Activated CD4-positive, alpha-beta T cell treated with anti-CD3 and anti-CD28 coated beads, Interleukin-2, amount 10 ng/mL, durations not matched to agents 24 days and 14 days (primary cell): ENCODE measurements at places on chromosomes 7 and 10. TPM values are rescaled to one million over a fixed set of nuclear protein-coding genes. Genes with fewer than 3 reads are reported as not detected.
A peak's percentile ranks its signal among the peaks of the same experiment; 100 is the strongest.

CD36 gene
- not detected in 2 replicates for total RNA-seq

GALNT11 gene
- 22.0 and 22.1 TPM in 2 replicates for total RNA-seq

DNA sequence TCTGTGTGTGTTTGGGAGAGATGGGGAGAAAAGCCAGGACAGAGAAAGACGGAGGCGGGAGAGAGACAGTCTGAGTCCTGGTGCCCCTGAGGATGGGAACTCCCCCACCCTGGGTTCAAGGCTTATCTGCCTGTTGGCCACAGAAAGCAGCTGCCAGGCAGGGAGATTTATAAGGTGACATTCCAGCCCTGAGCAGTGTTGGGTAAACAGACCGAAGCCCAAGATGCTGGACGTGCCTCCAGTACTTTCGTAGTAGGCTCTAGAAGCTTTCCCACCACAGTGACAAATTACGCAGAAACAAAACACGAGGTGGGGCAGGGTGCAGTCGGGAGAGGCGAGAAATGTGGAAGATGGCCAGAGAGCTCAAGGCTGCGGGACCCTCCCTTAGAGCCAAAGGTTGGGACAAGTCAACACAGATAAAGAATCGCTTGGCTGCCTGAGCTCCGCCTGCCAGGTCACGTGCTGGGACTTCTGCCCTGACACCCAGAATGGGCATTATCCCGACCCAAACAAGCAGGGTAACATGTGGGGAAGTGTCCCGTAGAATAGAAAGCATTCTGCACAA, 41.1 kb downstream of the CCDC3 start:
- DNase-seq, result no peak
- H3K27me3 ChIP-seq, result peaks cover 1% of the 10 kb centered on the region
- H3K4me1 ChIP-seq, result no peaks in the 10 kb centered on the region
- H3K27ac ChIP-seq, result no peak overlapping the region
- no peaks in the 10 kb centered on the region for H3K36me3 ChIP-seq

OR6V1 gene
- not detected in 2 replicates for total RNA-seq

GRCh38 chr10:123485341-123485960, 180.7 kb upstream of the GPR26 start:
- no peak overlapping the region for H3K27ac ChIP-seq
- H3K4me1 ChIP-seq, result no peaks in the 10 kb centered on the region
- H3K27me3 ChIP-seq, result no peaks in the 10 kb centered on the region
- no peak overlapping the region for H3K4me3 ChIP-seq
- DNase-seq, result no peak
- H3K36me3 ChIP-seq, result no peaks in the 10 kb centered on the region

ABCB4 gene
- total RNA-seq, result not detected in 2 replicates

UCMA gene
- total RNA-seq, result not detected in 2 replicates

GRCh38 chr10:76354921-76355320, 923.5 kb downstream of the LRMDA start:
- no peaks in the 10 kb centered on the region for H3K27me3 ChIP-seq
- no peak for DNase-seq
- no peak overlapping the region for H3K27ac ChIP-seq
- H3K4me3 ChIP-seq, result no peak overlapping the region
- H3K4me1 ChIP-seq, result no peaks in the 10 kb centered on the region

- no peak overlapping the region for H3K4me3 ChIP-seq
- no peak for DNase-seq
- H3K27ac ChIP-seq, result no peak overlapping the region
- H3K4me1 ChIP-seq, result peaks cover 3% of the 10 kb centered on the region
- H3K36me3 ChIP-seq, result no peaks in the 10 kb centered on the region
These were observed 4.3 kb upstream of the LAMB1 start for GRCh38 chr7:108007261-108007660.

- H3K27me3 ChIP-seq, result no peaks in the 10 kb centered on the region
- no peak overlapping the region for H3K4me3 ChIP-seq
- H3K4me1 ChIP-seq, result no peaks in the 10 kb centered on the region
- H3K27ac ChIP-seq, result no peak overlapping the region
- no peaks in the 10 kb centered on the region for H3K36me3 ChIP-seq
- DNase-seq, result no peak
These were observed 739.5 kb downstream of the SORCS1 start for GRCh38 chr10:106424981-106425380.

EGR2 gene
- total RNA-seq, result 178 and 201 TPM in 2 replicates

DNA sequence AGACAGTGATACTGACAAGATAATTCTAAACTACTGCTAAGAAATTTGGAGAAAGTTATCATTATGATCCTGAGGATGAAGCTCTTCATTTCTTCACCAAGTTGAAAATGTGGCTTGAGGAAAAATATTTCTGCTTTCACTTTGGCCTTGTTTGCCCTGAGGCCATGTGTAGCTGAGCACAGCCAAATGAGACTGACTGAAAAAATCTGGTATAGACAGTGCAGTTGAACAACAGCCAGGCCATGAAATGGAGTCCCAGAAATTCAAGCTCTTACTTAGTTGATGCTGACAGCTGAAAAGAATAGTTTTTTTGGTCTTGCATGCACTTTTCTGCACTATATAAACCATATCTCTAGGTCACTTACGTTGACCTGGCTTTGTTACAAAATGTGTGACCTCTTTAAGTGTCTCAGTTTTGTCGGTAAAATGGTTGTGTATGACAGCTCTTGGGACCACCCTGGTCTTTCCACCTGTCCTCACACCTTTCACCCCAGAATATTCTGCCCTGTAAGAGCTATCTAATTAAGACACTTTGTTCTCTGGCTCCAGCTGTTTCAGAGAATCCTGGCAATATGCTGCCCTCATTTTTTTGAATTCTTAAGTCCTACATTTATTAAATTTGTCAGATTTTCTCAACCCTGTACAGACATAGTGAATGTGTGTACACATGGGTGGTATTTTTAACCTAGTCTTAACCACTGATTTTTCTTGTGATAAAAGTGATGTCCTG, 91.3 kb downstream of the CD36 start:
- no peak overlapping the region for H3K27ac ChIP-seq
- no peaks in the 10 kb centered on the region for H3K36me3 ChIP-seq
- no peaks in the 10 kb centered on the region for H3K4me1 ChIP-seq
- no peak overlapping the region for H3K4me3 ChIP-seq
- H3K27me3 ChIP-seq, result no peaks in the 10 kb centered on the region

DNA sequence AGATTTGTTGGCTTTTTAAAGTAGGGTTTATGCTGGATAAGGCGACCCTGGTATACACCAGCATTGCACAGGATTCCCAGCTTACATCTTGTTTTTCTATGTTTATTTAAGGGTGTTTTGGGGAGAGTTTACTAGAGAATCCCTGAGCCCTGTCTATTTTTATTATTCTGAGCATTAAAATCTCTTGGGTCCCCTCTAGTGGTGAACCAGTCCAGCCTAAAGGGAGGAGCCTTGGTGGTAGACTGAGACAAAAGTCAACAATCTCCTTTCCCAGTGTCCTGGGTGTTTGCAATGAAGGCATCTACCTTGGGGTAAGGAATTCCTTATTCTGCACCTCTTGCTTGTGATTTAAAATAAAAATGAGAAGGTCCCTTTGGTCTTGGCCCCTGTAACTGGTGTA, 38.2 kb downstream of the ANTXRL start:
- no peaks in the 10 kb centered on the region for H3K36me3 ChIP-seq
- peaks cover 21% of the 10 kb centered on the region for H3K27me3 ChIP-seq
- no peaks in the 10 kb centered on the region for H3K4me1 ChIP-seq
- DNase-seq, result peak; percentile 53
- no peak overlapping the region for H3K27ac ChIP-seq
- no peak overlapping the region for H3K4me3 ChIP-seq

PTPRE gene
- total RNA-seq, result 33.6 and 35.8 TPM in 2 replicates

DNA sequence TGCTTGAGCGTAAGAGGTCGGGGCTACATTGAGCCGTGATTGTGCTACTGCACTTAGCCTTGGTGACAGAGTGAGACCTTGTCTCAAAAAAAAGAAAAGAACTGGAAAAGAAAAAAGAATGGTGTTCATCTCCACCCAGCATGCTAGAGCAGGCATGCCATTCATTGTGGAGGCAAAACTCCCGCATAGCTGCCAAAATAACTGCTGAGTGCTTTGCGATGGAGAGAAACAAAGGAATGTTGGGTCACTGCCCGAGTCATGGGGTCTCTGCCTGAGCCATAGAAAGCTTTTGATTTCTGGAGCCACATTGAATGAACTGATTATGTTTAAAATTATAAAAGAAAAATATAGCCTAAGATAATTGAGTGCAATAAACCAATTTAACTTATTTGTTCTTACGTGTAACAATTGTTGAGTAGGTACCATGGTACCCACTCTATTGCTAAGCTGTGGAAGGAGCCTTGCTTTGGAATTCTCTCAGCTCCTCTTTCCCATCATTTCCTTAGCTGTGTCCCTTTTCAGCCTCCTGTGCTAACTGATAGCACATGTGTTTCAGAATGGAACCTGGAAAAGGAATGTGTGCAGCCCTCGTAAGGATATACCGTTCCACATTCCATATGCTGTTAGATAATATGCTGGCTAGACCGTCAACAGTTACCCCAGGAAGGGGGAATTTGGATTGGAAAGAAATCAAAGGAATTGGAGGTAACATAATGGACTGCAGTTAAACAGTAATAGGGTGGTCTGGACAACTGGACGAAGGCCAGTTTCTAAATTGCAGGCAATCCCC, 99.0 kb downstream of the KIAA1217 start:
- no peak for DNase-seq
- no peak overlapping the region for H3K27ac ChIP-seq

DNA sequence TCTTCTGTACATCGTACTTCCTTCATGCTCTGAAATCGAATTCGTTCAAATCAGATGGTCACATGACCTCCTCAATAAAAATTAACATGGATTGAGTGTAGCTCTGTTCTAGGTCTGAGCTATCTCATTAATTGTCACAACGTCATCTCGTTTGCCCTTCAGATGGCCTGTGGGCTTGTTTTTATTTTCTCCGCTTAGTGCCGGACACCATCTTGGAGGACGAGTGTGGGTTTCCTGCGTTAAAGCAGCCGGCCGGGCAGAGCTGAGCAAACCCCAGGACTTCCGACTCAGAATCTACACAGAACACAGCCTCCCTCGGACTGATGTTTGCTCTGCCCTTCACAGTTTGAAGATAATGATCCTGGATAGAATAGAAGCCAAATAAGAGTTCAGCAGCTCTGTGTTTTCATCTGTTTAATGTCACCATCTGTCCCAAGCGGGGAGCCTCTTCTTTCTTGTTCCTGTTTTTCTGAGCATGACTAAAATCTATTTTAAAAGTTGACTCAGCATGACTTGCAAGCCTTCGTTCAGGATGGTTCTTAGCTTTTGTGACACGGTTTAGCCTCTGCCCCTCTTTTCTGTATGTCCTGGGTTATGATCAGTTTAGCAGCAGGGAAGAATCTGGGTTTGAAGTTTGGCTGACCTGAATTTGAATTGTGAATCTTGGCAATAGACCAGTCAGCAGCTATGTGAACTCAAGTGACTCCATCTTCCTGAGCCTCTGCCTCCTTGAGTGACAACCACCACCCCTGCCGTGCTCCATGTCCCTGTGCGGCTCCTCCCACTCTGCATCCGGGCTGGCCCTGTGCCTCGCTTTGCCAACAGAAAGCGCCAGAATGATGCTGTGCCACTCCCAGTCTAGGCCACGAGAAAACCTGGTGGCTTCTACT, 30.6 kb upstream of the GALNTL5 start:
- DNase-seq, result no peak
- H3K27me3 ChIP-seq, result peaks cover 1% of the 10 kb centered on the region
- no peak overlapping the region for H3K27ac ChIP-seq
- H3K4me1 ChIP-seq, result peaks cover 7% of the 10 kb centered on the region

- no peak overlapping the region for H3K27ac ChIP-seq
- H3K4me1 ChIP-seq, result no peaks in the 10 kb centered on the region
- no peaks in the 10 kb centered on the region for H3K27me3 ChIP-seq
- peak; percentile 23 for DNase-seq
- no peaks in the 10 kb centered on the region for H3K36me3 ChIP-seq
These were observed 52.6 kb upstream of the SP8 start for GRCh38 chr7:20839196-20839735.

DNA sequence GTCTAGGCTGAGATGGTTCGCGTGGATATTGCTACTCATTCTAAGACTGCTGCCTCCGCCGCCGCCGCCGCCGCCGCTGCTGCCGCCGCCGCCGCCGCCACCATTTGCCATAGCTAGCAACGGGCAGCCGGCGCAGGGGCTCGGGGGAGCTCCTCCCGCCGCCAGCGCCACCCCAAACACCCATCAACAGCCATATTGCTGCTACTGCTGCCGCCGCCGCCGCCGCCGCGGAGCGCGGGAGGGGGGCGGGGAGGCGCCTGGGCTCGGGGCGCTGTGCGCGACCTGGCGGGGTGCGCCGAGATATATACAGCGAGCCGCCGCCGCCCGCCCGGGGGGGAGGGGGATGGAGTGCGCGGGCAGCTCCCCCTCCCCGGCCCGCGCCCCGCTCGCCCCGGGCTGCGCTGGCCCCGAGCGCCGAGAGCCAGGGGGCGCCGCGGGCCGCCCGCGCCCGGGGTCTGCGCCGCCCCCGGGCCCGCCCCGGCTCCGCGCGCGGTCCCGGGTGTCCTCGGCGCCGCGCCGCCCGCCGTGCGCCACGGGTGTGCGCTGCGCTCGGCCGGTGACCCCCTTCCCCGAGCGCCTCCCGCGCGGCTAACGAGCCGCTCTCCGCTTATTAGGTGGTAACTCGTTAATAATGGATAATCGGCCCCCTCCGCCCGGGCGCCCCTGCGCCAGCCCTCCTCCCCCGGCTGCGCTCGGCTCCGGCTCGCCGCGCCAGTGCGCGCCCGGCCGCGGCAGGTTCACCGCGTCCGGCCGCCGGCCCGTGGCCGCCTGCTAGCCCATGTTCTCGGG, at the start of gene KCNMA1:
KCNMA1 (minus strand) TSS at position 277 of the 789 bp plus-strand sequence.
- peaks cover 72% of the 10 kb centered on the region for H3K27me3 ChIP-seq
- H3K4me3 ChIP-seq, result no peak within 1 kb of the TSS
- no peak for DNase-seq
- H3K4me1 ChIP-seq, result no peaks in the 10 kb centered on the region
- H3K27ac ChIP-seq, result no peak within 1 kb of the TSS
- H3K36me3 ChIP-seq, result no peaks in the 10 kb centered on the region

HMX3 gene
- total RNA-seq, result not detected in 2 replicates

DNA sequence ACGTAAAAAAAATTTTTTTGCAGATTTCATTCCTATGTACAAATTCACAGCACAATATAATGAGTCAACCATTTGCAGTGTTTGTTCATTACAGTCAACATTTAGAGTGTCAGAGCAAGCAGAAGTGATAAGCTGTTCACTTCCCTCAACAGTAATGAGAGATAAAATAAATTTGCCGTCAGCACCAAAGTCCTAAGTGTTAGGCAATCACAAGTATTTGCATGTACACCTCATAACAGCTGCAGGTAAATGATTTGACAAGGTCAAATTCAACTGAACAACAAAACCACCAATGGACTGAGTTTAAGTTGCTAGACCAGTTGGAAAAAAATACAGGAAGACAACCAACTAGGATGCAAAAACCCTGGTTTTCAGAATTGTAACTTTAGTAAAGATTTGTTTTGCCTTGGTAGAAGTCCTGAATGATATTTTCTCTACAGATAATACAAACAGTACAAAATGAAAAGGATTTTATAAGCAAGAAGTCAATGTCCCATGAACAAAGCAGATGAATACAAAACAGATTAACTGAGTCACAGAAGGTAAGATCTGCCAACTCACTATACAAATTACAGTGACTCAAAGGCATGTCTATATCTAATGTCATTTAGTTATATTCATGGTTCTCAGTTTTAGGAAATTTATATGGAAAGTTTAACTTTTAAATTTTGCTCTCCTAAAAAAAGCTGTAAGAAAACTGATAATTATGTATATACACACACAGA, 10.4 kb downstream of the RAPGEF5 start:
- no peak overlapping the region for H3K27ac ChIP-seq
- H3K36me3 ChIP-seq, result no peaks in the 10 kb centered on the region
- H3K27me3 ChIP-seq, result peaks cover 13% of the 10 kb centered on the region
- no peak for DNase-seq
